ENCODE measurements at places on chromosomes 3 and 15. TPM values are rescaled to one million over a fixed set of nuclear protein-coding genes. Genes with fewer than 3 reads are reported as not detected.

GRCh38 chr15:58019503-58020376 is 45.8 kb downstream of the ALDH1A2 start:
- no peak for DNase-seq

DNA sequence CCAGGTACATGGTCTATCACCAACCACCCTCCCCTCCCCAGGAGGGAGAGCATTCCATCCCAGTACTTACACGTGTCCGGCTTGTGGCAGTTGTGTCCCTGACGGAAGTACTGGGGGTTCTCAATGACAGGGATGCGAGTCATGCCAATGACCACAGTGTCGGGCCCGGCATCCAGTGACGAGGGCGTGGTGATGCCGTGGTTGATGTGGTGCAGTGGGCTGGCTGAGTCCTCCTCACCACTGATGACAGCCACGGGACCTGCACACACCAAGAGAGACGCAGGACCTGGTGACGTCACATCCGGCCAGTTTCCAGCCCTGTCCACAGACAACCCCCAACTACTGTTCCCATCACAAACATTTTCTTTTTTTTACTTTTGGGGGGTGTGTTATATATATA is 223.8 kb downstream of the NTRK3 start:
- DNase-seq, result no peak

The XIRP1 gene
- total RNA-seq, result 317 TPM

The FHIT gene
- 24.5 TPM for total RNA-seq

All from Right ventricle myocardium inferior (tissue), 1 donor.